SJSA1 (cell line): ENCODE measurements at places on chromosomes 2 and 18. TPM values are rescaled to one million over a fixed set of nuclear protein-coding genes. Genes with fewer than 3 reads are reported as not detected.

DNA sequence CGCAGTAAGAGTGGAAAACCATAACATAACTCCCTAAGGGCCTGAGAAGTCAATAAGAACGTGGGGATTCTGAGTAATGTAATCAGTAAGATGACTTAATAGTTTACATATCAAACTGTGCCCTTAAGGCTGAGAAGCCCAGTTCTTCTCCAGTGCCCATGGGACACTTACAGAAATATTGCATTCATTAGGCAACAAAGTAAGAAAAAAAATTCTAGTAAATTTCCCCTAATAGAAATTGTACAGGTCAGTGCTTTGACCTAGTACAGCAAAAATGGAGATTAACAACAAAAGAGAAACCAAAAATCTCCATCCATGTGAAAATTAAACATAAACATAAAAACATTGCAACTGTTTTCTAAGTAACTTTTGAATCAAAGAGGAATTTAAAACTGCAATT lies 139.8 kb upstream of the HS6ST1 start:
- peaks cover 19% of the 10 kb centered on the region for H3K4me1 ChIP-seq
- no peak overlapping the region for H3K4me3 ChIP-seq
- DNase-seq, result no peak
- no peaks in the 10 kb centered on the region for H3K27me3 ChIP-seq
- H3K27ac ChIP-seq, result peak overlapping the region; percentile 20; the same call in 1 of the 2 replicates
- no peaks in the 10 kb centered on the region for H3K36me3 ChIP-seq

DNA sequence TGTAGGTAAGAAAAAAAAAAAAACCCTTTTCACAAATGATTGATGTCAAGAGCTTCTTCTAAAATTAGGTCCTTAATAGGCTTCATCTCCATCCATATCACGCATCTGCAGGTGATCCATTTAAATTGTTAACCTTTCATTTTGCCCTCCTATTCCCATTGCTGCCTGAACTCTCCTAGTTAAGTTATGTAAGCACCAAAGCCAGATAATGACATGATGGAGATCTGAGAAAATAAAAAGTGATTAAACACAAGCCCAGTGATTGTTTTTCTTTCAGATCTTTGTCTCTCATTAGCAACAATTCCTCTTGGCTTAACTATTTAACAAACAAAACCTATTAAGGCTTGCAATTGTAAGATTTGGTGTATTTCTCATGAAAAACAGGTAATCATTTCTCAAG lies 20.0 kb downstream of the LANCL1 start:
- no peaks in the 10 kb centered on the region for H3K27me3 ChIP-seq
- no peak overlapping the region for H3K4me3 ChIP-seq
- H3K27ac ChIP-seq, result no peak overlapping the region
- no peak for DNase-seq
- no peaks in the 10 kb centered on the region for H3K4me1 ChIP-seq
- H3K36me3 ChIP-seq, result peaks cover 26% of the 10 kb centered on the region

- no peak overlapping the region for H3K27ac ChIP-seq
- no peaks in the 10 kb centered on the region for H3K36me3 ChIP-seq
- DNase-seq, result no peak
- no peaks in the 10 kb centered on the region for H3K4me1 ChIP-seq
- no peaks in the 10 kb centered on the region for H3K27me3 ChIP-seq
- H3K4me3 ChIP-seq, result no peak overlapping the region
Observed at GRCh38 chr2:228426502-228427216, 245.2 kb upstream of the SPHKAP start.

GRCh38 chr18:57797209-57797651 lies 5.9 kb downstream of the ATP8B1 start:
- DNase-seq, result no peak
- H3K4me1 ChIP-seq, result peaks cover 29% of the 10 kb centered on the region
- no peak overlapping the region for H3K27ac ChIP-seq
- no peaks in the 10 kb centered on the region for H3K27me3 ChIP-seq
- peaks cover 2% of the 10 kb centered on the region; the same call in 1 of the 2 replicates for H3K36me3 ChIP-seq
- H3K4me3 ChIP-seq, result no peak overlapping the region

GRCh38 chr2:45992021-45992740 lies 305.0 kb upstream of the EPAS1 start:
- no peak overlapping the region for H3K27ac ChIP-seq
- no peaks in the 10 kb centered on the region for H3K36me3 ChIP-seq
- H3K4me1 ChIP-seq, result peaks cover 16% of the 10 kb centered on the region
- no peak overlapping the region for H3K4me3 ChIP-seq
- DNase-seq, result peak; percentile 53
- H3K27me3 ChIP-seq, result no peaks in the 10 kb centered on the region

DNA sequence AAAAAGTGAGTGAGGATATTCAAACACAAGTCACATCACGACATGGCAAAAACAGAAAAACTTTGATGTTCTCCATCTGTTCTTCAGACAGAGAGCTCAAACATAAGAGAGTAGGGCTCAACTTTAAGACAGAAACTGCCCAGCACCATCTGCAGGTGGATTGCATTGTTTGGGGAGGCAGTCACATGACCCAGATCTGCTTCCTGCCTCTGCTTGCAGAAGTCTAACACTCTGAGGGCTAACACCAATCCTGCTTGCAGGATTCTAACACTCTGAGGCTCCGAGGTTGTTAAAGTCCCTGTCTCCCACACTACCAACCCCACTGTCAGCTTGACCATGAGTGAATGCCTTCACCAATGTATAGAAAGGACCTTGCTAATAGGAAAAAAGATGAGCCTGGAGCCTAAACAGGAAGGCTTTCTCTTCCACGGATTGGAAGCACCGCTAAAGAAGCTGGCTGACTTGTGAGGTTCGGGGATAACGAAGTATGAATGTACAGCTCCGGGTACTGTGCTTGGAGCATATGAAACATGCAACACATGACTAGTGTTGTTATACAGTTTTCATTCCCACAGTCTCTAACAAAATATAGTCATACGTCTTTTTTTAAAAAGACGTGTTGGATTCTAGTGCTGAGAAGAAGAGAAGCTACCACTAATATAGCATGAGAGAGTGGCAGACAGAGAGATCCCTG lies 176.6 kb upstream of the CREB1 start:
- H3K36me3 ChIP-seq, result no peaks in the 10 kb centered on the region
- H3K27me3 ChIP-seq, result no peaks in the 10 kb centered on the region
- H3K27ac ChIP-seq, result no peak overlapping the region

DNA sequence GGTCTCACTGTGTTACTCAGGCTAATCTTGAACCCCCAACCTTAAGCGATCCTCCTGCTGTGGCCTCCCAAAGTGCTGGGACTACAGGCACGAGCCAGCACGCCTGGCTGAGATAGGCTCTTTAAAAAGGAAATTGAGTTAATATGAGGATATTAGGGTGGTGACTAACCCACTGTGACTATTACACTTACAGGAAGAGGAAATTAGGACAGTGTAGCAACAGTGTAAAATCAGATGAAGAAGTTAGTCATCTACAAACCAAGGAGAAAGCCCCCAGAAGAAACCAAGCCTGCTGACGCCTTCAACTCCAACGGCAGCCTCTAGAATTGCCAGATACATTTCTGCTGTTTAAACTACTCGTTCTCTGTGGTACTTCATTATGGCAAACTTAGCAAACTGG lies 711.9 kb downstream of the SUCLG1 start:
- H3K4me1 ChIP-seq, result no peaks in the 10 kb centered on the region
- H3K36me3 ChIP-seq, result no peaks in the 10 kb centered on the region
- no peak for DNase-seq
- no peak overlapping the region for H3K4me3 ChIP-seq

Gene DBI
- 98.6 and 173 TPM in 2 replicates for total RNA-seq

Gene ANKRD30BL
- not detected in 2 replicates for total RNA-seq

Gene RANBP2
- 44.6 and 64.2 TPM in 2 replicates for total RNA-seq

Gene CD28
- not detected in 2 replicates for total RNA-seq

GRCh38 chr2:27115519-27115918 lies 3.4 kb downstream of the CGREF1 start:
- no peak overlapping the region for H3K27ac ChIP-seq
- H3K4me3 ChIP-seq, result no peak overlapping the region
- H3K36me3 ChIP-seq, result no peaks in the 10 kb centered on the region
- H3K27me3 ChIP-seq, result peaks cover 19% of the 10 kb centered on the region
- DNase-seq, result no peak

Gene PROKR1
- total RNA-seq, result 0.03 TPM in 1 of 2 replicates, not detected in the other

- no peaks in the 10 kb centered on the region for H3K27me3 ChIP-seq
- no peaks in the 10 kb centered on the region for H3K36me3 ChIP-seq
- H3K27ac ChIP-seq, result no peak overlapping the region
- no peak for DNase-seq
- peaks cover 3% of the 10 kb centered on the region; the same call in 1 of the 2 replicates for H3K4me1 ChIP-seq
Observed at GRCh38 chr2:65557616-65558573, 125.5 kb upstream of the SPRED2 start.

Gene TTR
- not detected in 2 replicates for total RNA-seq

DNA sequence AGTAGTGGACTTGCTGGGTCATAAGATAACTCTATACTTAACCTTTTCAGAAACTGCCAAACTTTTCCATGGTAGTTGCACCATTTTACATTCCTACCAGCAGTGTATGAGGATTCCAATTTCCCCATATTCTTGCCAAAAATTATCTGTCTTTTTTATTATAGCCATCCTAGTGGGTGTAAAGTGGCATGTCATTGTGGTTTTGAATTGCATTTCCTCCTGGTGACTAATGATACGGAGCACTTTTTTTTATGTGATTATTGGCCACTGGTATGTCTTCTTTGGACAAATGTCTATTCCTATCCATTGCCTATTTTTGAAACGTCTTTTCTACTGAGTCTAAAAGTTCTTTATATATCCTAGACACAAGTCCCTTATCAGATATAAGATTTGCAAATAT lies 44.3 kb downstream of the CACNB4 start:
- no peak overlapping the region for H3K27ac ChIP-seq
- H3K4me1 ChIP-seq, result no peaks in the 10 kb centered on the region
- DNase-seq, result peak; percentile 7
- no peak overlapping the region for H3K4me3 ChIP-seq

Gene AAMP
- total RNA-seq, result 184 and 231 TPM in 2 replicates

DNA sequence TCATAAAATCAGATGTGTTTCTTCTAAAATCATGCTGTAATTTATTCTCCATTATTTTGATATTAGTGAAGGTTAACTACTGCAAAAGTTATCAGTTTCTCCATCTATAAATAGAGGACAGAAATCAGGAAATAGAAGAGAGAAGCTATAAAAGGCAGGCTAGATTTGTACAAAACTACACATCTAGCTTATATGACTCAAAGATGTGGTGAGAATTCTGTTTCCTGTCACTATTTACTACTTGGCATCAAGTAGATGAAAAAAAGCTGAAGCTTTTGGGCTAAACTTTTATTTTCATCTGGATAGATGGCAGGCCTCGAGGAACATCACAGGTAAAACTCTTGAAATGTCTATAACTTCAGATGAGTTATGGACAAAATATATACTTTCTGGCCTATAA lies 49.8 kb upstream of the NAB1 start:
- no peak overlapping the region for H3K4me3 ChIP-seq
- no peaks in the 10 kb centered on the region for H3K36me3 ChIP-seq
- no peak overlapping the region for H3K27ac ChIP-seq
- H3K4me1 ChIP-seq, result no peaks in the 10 kb centered on the region

Gene BABAM2
- 18.7 and 24.6 TPM in 2 replicates for total RNA-seq

DNA sequence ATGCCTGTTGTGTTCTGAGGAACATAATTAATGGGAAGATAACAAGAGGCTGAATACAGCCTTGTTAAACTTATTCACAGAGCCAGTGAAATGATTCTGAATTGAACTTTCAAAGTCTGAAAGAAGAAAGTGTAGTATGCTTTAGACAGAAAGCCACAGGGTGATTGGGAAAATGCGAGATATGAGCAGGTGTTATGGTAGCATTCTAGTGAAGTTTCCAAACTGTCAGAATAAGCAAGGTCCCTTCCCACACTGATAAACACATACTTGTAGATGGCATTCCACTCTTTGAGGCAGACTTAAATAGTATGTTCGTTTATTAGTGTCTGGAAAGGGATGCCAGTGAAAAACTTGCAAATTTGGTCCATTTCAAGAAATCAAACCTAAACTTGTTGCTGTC lies 70.5 kb upstream of the ITPRID2 start:
- H3K27me3 ChIP-seq, result no peaks in the 10 kb centered on the region
- H3K27ac ChIP-seq, result no peak overlapping the region
- H3K4me1 ChIP-seq, result peaks cover 15% of the 10 kb centered on the region
- H3K36me3 ChIP-seq, result no peaks in the 10 kb centered on the region

DNA sequence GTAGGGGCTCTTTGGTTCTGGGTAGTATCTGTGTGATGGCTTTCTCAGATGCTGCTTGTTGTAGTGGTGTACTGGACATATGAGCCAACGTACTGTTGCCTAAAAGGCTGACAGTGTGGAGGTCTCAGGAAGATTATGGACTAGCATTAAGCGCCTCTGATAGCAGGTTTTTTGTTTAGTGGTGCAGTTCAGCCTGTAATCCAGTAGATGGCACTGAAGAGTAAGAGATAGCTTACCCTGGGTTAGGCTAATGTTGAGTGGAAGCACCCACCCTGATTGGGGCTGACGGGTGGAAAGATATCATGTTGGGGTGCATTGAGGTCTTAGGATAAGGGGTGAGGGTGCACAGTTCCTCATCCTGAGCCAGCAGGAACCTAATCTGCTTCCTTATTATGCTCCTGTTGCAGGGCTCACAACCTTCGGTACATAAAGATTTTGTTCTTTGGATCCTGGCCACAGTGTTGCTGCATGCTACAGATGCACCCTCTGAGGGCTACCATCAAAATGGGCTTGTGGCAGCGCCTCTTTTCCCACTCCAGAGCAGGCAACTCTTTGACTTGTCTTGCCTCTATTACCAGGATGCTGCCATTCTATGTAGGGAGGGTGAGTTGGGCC lies 79.6 kb downstream of the MSTN start:
- H3K27me3 ChIP-seq, result no peaks in the 10 kb centered on the region
- no peak for DNase-seq
- H3K27ac ChIP-seq, result no peak overlapping the region
- H3K36me3 ChIP-seq, result no peaks in the 10 kb centered on the region
- H3K4me3 ChIP-seq, result no peak overlapping the region
- H3K4me1 ChIP-seq, result no peaks in the 10 kb centered on the region

Gene MALL
- total RNA-seq, result not detected in 2 replicates

Gene CBLN2
- total RNA-seq, result not detected in 2 replicates

- H3K4me3 ChIP-seq, result no peak overlapping the region
- peaks cover 92% of the 10 kb centered on the region for H3K27me3 ChIP-seq
- no peak for DNase-seq
- no peaks in the 10 kb centered on the region for H3K36me3 ChIP-seq
- H3K4me1 ChIP-seq, result peaks cover 13% of the 10 kb centered on the region
- no peak overlapping the region for H3K27ac ChIP-seq
Observed at GRCh38 chr2:176082824-176083751, 674 bp downstream of the EVX2 start.

Gene CRYGC
- total RNA-seq, result not detected in 2 replicates

- H3K36me3 ChIP-seq, result no peaks in the 10 kb centered on the region
- H3K27ac ChIP-seq, result no peak overlapping the region
- no peak for DNase-seq
- H3K4me3 ChIP-seq, result no peak overlapping the region
- H3K4me1 ChIP-seq, result no peaks in the 10 kb centered on the region
Observed at GRCh38 chr2:187640926-187641510, 86.8 kb upstream of the TFPI start.

Gene SFXN5
- total RNA-seq, result 8.2 and 13.3 TPM in 2 replicates

GRCh38 chr2:69997015-69997830 lies 35.8 kb upstream of the ASPRV1 start:
- no peak overlapping the region for H3K4me3 ChIP-seq
- peak; percentile 11 for DNase-seq
- H3K27ac ChIP-seq, result no peak overlapping the region
- peaks cover 6% of the 10 kb centered on the region; the same call in 1 of the 2 replicates for H3K4me1 ChIP-seq
- H3K36me3 ChIP-seq, result no peaks in the 10 kb centered on the region

Gene C1QL2
- not detected in 2 replicates for total RNA-seq
